SJCRH30 (cell line): ENCODE measurements at places on chromosomes 11 and 22. TPM values are rescaled to one million over a fixed set of nuclear protein-coding genes. Genes with fewer than 3 reads are reported as not detected.

- DNase-seq = no peak
Measured at GRCh38 chr11:121661880-121662486, 209.2 kb upstream of the SORL1-AS1 start.

DNA sequence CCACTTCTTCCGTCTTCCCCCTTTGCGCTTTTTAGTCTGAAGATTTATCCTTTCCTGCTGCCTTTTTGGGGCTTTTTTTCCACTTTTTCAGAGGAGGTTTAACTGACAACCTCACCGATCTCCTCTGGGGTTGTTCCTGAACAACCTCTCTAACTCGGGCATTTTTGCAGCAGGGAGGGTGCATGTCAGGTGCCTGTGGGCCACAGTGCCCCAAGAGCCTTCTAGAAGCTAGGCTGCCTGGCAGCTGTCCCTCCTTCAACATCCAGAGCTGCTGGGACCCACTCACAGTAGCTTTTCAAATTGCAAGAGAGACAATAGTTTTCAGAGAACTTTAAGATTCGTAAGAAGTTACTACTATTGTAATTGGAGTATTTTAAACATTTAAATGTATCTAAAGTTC is 1112.4 kb upstream of the CNTN5 start:
- DNase-seq = no peak

DNA sequence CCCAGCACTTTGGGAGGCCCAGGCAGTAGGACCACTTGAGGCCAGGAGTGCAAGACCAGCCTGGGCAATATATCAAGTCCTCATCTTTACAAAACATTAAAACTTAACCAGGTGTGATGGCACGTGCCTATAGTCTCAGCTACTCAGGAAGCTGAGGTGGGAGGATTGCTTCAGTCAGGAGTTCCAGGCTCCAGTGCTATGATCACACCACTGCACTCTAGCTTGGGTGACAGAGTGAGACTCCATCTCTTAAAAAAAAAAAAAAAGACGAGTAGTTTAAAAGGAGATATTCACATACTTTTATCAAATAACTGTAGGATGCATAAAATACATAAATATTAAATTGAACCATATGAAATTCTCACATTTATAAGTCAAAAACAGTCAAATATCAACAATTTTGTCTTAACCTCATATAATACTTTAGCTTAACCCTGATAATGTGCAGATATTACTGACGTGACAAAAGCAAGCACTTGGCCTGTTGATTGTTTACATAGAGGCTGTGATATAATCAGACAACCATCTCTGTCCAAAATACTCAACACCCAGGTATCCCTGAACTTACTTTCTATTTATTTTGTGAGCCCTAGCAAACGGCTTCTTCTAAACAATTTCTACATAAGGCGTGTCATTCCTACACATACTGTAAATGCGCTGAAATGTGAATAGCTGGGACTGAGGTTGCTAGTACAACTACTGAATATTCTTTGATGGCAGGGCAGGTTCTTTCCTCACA is 57.0 kb downstream of the PRCP start:
- no peak for DNase-seq

Gene XPNPEP3
- 17.3 and 18.2 TPM in 2 replicates for total RNA-seq

DNA sequence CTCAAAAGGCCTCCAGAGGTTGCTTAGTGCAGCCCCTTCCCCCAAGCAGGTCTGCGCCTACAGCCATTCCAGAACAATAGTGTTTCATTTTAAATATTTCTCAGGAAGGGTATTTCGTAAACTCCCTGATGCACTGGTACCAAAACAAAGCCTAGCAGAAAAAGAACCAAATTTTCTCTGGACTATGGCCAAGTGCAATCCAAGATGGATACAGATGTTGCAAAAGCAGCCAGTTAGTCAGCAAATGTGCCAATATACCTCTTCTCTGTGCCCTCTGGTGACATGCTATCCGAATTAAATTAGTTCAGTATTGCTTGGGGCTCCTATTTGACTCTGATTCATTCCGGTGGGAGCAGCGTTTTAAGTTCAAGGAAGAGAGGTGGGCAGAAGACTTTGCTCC is 247.8 kb downstream of the NTM start:
- DNase-seq = no peak

- peak; percentile 36 for DNase-seq
Measured at GRCh38 chr11:77127235-77127911, 673 bp upstream of the MYO7A start.

DNA sequence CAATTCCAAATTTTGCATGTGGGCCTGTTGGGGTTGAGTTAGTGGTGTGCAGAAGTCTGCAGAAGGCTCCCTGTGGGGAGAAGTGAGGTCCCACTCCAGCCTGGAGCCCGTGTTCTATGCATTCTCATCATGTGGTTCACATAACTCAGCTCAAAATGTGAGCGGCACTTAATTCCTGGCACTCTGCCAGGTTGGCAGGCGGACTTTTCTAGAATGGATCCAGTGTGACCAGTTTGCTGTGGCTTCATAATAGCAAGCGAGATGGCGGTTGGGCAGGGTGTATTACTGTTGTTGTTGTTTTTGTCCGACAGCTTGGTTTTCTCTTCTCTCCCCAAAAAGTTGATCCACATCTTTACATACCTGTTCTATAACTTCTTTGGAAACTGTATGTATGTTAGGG is 146.8 kb upstream of the TTC12 start:
- no peak for DNase-seq

GRCh38 chr22:36765131-36765942 is 10.6 kb downstream of the IFT27 start:
- no peak for DNase-seq

Gene OR10V1
- not detected in 2 replicates for total RNA-seq

DNA sequence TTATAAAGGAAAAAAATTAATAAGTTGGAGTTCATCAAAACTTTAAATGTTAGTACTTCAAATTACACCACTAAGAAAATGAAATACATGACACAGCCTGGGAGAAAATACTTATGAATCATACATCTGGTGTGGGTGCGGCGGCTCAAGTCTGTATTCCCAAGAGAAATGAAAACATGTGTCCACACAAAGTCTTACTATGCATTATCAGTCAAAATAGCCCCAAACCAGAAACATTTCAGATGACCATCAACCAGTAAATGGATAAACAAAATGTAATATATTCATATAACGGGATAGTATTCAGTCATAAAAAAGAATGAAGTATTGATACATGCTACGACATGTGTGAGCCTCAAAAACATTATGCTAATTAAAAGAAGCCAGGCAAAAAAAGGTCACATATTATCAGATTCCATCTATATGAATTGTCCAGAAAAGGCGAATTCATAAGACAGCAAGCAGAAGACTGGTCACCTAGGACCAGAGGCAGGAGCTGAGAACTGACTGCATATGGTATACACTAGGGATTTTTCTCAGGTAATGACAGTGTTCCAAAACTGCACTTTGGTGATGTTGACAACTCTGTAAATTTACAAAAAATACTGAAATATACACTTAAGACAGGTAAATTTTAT is 5.3 kb upstream of the AKIP1 start:
- no peak for DNase-seq

GRCh38 chr22:46055181-46055875 is 78.4 kb upstream of the WNT7B start:
- no peak for DNase-seq

DNA sequence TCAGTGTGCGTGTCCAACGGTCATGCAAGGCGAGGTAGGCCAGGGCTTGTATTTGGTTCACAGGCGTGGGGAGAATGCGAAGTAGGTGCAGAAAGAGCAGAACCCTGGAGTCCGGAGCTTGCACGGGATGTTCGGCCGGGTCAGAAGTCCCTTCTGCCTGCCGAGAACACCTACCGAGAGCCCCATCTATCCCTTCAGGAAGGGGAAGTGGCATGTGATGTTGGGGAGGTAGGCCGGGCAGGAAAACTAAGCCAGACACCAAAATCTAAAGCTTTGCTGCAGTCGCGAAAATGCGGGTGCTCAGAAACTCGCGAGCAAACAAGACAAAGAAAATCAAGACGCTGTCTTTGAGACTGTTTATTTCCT is 435 bp upstream of the TAF6L start:
- no peak for DNase-seq

Gene KRTAP5-8
- not detected in 2 replicates for total RNA-seq

Gene OR52N4
- total RNA-seq = not detected in 2 replicates

DNA sequence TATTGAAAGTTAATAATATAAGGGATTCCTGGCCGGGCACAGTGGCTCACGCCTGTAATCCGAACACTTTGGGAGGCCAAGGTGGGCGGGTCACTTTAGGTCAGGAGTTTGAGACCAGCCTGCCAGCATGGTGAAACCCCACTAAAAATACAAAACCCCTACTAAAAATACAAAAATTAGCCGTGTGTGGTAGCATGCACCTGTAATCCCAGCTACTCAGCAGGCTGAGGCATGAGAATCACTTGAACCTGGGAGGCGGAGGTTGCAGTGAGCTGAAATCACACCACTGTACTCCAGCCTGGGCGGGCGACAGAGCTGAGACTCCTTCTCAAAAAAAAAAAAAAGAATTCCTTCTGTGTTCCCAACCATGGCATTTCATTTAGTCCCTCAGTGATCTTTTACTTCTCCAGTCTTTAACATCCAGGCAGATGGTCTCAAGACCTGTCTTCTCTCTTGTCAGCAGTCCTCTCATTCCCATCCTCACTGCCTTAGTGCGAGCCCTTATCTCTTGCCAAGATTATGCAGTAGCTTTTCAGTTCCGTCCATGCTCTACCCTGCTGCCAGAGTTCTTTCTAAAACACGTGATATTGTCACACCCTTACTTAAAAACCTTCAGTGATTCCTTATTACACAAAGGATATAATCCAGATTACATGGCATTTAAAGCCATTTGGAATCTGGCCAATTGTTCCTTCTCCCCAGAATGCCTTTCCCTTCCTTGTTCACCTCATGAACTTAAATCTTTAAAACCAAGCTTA is 17.9 kb downstream of the RTN3 start:
- DNase-seq = no peak

Gene MMP27
- total RNA-seq = not detected in 2 replicates

- no peak for DNase-seq
Measured at GRCh38 chr22:39179401-39179827, 26.9 kb upstream of the CBX7 start.

DNA sequence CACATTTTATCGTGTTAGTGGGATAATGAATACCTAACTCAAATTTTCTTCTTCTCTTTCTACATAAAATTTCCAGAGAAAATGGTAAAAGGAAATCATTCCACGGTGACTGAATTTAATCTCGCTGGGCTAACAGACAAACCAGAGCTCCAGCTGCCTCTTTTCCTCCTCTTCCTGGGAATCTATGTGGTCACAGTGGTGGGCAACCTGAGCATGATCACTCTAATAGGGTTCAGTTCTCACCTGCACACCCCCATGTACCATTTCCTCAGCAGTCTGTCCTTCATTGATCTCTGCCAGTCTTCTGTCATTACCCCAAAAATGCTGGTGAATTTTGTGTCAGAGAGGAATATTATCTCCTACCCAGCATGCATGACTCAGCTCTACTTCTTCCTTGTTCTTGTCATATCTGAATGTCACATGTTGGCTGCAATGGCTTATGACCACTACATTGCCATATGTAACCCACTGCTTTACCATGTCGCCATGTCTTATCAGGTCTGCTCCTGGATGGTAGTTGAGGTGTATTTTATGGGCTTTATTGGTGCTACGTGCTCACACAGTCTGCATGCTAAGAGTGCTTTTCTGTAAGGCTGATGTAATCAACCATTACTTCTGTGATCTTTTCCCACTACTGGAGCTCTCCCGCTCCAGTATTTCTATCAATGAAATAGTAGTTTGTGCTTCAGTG is 24.1 kb downstream of the OR10D3 start:
- no peak for DNase-seq

GRCh38 chr11:14413307-14414069 is 54.5 kb upstream of the RRAS2 start:
- peak; percentile 69 for DNase-seq

- DNase-seq = peak; percentile 53
Measured at GRCh38 chr22:30078320-30079311, 1.6 kb upstream of the HORMAD2 start.

DNA sequence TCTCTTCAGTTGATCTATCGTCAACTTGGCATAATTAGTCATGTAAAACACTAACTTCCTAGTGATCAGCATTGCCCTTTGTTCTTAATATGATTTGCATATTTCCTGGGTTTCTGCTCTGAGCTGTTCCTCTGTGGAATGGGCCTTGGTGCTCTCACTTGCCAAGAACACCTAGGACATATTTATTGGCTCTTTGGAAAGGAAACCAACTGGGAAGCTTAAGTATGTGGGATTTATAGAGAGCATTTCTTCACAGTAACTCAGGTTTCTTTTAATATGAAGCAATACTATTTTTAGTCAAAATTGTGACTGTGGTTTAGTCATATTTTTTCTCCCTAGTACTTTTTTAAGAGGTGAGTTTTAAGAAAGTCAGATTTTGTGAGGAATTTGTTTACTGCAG is 28.8 kb downstream of the FAT3 start:
- DNase-seq = no peak
